ENCODE measurements at places on chromosomes 13 and 19.

DNA sequence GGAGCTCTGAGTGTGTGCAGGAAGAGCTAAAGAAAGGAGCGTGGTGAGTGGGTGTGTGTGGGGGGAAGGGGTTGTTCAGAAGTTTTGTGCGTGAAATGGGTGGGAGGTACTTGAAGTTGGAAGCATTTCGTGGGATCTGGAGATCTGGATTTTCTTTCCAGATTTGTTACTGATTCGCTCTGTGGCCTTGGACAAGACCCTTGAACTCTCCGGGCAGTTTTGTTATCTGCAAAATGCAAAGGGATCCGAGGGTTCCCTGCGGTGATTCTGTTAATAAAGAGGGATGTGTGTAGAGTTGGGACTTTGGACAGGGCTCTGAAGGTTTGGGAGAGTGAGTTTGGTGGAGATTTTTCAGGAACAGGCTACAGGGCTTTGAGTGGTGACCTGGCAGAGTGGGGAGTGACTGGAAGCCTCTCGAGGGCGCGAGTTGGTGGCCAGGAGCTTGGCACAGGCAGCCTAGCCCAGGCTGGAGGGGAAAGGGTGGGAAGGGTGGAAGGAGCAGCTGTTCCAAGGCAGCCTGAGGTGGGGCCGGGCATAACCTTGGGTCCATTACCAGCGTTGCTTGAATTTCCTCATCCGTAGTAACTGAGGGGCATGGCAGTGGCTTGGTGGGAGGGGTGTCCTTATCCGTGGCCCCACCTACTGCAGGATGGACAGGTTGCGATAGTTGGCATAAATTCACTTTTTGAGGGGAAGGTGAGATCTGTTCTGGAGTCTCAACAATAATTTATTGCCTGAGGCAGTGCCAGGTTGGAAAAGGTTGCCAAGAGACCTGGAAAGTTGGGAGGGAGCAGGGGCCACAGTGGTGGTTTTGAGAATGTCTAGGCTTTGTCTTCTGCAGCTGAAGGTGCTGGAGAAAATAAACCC lies 2.1 kb downstream of the ACTN4 start:
- no peak for DNase-seq

- peak; percentile 50 for DNase-seq
Measured at GRCh38 chr19:19053508-19054314, 10.1 kb upstream of the SLC25A42 start.

GRCh38 chr13:109809216-109809932 lies 23.0 kb upstream of the IRS2 start:
- no peak for DNase-seq

DNA sequence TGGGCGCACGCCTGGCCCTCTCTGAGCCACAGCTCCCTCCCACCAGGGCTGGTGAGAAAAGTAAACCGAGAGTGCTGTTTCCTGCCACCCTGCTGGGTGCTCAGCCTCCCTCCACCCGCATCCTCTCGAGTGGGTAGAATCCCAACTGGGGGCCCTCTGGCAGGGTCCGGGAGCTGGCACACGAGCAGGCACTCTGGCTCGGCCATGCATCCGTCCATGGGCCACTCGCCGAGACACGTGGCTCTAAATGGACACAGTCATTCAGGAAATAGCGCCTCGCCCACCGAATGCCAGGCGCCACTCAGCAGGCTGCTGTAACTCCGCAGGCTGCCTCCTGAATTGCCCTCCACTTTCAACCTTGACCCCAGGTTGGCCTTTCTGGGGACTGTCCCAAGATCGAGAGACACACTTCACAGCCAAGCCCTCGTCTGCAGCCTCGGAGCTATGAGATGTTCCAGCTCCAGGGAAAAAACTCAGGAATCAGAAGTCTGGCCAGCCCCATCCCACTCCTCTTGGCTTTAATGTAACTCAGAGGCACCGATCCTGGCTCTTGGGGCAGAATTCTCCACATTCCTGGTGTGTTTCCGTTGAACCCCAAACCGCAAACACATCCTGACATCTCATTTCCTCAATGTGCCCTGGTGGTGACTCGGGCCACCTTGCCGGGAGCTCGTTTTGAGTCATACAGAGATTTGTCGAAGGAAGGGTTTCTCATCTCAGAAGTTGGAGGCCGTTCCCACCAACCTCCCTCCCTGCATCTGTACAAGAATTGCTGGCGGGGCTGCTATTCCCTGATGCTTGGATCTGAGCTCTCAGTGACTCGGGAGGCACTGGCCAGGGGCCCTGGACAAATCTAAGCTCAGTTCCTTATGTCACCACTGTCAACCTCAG lies 14.1 kb downstream of the KLF2 start:
- DNase-seq, result peak; percentile 54

DNA sequence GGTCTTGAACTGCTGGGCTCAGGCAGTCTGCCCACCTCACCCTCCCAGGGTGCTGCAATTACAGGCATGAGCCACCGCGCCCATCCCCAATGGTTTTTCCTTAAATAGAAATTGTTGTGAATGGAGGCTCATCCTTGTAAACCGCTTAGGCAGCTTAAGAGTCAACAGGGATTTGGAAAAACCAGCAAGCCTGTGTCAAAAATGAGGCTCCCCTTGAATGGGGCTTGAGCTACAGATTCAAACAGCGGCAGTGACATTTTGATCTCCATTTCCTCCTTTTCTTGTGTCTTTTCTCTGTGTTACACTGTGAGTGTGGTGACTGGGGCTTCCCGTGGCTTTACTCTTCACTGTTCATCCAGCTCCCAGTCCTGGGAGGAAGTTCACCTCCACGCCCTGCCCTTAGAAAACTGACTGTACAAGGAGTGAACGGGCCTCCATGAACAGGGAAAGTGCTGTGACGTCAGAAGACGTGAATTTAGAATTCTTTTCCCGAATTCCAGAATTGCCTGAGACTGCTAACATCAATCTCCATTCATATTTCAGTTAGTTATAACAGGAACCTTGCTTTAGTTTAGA lies 15.3 kb upstream of the RAB8A start:
- DNase-seq, result no peak

- no peak for DNase-seq
Measured at GRCh38 chr13:102968572-102969228, 97.5 kb downstream of the SLC10A2 start.

DNA sequence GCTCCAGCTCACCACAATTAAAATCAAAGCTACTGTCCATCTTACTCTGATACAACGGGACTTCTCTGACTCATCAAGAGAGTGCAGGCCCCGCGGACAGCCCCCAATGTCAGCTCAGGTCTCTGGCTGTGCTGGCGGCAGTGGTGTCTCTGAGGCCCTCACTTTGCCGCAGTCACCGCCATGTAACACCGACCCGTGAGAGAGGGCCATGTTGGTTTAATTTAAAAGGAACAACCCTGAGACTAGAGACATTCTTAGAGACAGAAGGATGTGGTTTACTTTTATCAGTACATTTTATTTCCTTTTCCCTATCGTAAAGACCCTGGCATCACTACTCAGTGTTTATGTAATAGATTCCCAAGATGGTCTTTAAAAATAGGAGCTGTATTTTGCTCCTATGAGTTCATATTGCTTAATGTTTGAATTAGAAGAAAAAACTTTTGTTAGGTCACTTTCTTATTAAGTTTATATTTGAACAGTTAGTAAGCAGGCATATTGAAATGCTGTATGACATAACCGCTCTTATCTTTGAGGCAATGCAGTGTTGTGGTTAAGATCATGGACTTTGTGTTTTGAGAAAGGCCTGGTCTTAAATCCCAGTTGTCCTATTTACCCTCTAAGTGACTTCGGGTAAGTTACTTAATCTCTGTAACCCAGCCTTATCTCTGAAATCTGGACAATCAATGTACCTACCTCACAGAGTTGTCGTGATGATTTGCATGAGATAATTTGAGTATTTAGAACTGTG lies 23.4 kb downstream of the DGKH start:
- DNase-seq, result no peak

DNA sequence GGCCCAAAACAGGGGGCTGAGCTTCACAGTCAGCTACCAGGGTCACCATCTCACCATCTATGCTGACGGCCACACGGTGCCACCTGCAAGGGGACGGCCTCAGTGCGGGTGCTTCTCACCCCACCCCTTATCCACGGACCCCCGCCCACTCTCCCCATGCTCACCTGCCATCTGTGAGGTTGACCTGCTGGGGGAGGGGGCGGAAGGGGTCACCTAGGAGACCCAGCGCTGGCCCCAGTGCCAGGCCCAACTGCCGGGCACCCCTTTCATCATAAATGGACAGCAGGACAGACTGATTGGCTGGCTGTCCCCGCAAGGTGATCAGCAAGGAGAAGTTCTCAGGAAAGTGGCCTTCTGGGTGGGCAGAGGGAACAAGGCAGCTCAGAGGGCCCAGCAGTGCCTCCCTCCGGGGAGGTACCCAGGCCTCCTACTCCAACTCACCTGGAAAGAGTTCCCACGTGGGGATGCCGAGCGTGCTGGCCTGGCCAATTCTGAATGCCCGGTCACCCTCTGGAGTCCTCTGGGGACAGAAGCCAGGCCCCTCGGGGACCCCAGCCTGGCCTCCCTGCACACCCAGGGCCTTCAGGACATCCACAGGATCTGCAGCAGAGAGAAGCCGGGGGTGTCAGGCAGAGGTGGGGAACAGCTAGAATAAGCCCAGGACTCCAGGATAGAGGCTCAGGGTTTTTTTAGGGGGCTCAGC lies 4.5 kb downstream of the COL5A3 start:
- no peak for DNase-seq

GRCh38 chr13:42735010-42735409 lies 46.4 kb upstream of the FAM216B start:
- no peak for DNase-seq

- DNase-seq, result no peak
Measured at GRCh38 chr13:23399347-23399746, 34.2 kb downstream of the SACS start.
